ENCODE measurements at places on chromosomes 6 and 20.

DNA sequence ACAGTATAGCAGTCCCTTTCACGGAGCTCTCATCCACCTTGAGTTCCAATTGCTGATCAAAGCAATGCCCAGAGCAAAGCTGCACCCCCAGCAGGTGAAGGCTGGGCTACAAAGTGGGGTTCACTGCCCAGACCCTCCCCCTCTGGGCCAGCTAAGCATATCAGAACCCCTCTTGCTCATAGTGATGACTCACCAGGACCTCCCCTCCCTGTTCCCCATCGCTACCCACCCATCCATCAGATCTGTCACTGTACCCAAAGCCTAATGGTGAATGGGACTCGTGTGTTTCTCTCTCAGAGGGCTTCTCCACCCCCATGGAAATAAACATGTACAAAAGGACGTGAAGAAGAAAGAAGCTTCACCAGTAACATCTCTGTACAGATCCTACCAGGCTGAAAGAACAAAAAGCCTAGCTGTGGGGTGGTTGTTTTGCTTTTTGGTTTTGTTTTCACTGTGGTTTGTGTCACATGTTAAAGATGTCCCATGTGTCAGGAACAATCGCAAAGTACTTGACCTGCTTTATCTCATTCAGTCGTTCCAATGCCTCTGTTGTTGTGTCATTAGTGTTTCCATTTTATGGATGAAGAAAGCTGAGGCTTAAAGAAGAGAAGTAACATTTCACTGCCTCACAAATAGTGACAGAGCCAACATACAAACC, 518.5 kb downstream of the CD83 start:
- DNase-seq: no peak

GRCh38 chr6:49978332-49979226, 9.2 kb upstream of the DEFB113 start:
- no peak for DNase-seq

DNA sequence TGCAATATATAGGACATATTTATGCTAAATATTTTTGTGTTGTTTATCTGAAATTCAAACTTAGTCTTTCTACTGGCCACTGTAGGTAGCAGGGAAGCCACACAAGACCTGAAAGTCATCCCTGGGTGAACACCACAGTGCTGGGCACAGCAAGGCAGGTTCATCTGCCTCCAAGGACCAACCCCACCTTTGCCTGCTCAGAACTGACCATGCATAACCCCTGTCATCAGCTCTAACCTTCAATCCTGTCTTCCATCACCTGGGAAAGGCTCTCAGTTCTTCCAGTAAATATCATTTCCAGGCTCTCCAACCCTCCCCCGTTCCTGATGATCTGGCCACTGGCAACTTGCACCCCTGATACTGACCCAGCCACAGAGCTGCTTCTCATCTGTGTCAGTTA, 32.7 kb upstream of the CST7 start:
- DNase-seq: no peak

GRCh38 chr6:2971420-2972218, at the start of gene SERPINB6:
Gene SERPINB6 (minus strand): TSS chr6:2971567. CDS start chr6:2959332, 12,235 bp downstream.
- DNase-seq: no peak

DNA sequence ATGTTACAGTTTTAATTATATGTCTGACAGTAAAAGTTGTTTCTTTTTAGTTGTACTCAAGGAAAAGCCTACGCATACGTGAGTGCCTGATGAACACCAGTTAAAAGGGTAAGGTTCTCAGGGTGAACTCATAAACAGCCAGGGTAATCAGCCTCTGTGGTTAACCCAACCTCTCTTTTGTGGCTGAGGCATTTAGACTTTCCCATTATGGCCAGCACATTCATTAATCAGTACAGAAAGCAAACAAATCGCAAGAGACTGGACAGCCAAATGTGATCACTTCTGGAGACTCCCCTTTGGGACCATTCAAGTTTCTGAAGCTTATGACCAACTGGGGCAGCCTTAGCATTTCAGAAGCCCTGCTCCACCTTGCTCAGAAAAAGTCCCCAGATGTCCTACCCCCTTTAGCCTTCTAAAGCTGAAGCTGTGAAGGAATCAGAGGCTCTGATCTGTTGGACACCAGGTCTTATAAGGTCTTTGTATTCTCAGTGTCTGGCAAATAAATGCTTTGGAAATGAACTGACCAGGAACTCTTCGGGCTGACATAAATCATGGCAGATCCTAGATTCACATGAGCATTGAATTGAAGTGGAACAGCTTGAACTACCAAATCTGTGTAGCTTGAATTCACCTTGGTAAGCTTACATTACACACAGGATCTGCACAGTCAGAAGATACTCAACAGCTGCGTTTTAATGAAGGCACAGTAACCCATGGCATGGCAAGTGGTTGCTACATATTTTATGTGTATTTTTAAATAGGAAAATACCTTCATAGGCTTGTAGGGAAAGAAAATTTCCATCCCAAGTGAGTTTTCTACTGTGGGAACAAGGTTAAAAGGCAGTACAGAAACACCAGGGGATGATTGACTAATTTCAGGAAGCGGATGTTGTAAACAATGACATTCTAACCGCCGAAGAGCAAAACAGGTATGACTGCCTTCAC, 18.7 kb downstream of the IL20RA start:
- no peak for DNase-seq

DNA sequence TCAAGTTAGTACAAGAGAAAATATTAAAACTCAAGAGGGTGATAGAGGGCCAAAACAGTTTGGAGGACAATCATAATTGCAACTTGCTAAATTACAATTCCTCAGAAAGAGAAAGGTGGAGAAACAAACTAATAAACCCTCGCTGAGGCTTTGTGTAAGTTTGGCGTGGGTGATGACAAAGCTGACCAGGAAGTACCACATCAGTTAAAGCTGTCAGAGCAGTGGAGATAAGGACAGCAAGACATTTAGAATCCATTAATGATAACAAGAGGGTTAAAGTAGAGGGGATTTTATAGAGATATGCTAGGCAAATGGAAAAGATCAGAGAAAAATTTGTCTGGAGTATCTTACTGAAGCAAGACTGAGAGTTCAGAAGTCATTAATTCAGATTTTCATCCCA, 334.4 kb downstream of the TFAP2B start:
- no peak for DNase-seq

DNA sequence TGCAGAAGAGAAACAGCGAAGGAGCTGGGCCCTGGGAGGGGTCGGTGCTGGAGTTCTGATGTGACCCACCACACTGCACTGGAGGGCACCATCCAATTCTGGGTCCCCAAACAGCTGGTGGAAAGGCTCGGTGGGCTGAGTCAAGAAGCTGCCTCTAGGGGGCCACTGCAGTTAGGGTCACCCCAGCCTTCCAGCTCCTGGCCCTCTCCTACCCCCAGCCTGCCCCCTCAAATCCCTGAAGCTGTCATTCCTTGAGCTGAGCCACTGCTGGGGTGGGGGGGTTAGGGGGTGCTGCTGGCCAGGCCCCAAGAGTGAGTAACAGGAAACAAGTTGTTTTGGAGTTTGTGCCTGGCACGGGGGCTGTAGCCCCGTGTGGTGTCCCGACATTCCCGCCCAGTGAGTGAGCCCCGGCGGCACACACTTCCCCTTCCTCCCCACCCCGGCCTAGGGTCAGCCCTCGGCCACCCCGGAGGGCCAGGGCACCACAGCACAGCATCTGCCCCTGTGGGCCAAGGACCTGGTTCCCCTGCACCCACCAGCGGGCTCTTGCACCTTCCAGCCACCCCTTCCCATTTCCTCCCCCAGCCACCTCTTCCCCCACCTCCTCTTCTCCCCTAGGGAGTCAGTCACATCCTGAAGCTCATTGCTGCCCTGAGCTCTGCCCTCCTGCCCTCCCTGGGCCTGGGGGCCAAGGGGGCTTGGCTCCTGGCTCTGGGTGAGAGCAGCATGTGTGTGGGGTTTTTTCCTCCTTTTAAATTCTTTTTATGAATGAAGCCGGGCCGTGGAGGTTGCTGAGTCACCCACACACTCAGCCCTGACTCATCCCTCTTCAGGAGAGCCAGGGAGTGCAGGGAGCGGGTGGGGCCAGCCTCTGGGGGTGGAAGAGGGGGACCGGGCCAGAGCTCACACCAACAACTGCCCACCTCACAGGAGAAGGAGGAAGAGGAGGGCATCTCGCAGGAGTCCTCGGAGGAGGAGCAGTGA, 4.6 kb downstream of the SMIM29 start:
- peak; percentile 78 for DNase-seq

DNA sequence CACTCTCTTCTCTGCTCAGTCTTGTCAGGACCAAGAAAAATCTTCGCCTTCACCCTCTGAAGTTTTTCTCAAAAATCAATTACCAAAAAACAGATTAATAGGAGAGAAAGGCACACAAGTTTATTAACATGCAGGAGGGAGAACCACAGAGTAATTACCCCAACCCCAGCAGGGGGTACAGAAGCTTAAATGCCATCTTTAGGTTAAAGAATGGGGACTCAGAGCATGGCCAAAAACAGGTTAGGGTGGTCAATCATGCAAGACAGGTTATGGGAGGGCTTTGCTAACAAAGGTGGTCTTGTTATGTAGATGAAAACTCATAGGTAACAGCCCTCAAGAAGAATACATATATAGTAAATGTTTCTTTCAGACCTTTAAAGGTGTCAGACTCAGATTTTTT, 100.5 kb upstream of the BTN3A2 start:
- no peak for DNase-seq

DNA sequence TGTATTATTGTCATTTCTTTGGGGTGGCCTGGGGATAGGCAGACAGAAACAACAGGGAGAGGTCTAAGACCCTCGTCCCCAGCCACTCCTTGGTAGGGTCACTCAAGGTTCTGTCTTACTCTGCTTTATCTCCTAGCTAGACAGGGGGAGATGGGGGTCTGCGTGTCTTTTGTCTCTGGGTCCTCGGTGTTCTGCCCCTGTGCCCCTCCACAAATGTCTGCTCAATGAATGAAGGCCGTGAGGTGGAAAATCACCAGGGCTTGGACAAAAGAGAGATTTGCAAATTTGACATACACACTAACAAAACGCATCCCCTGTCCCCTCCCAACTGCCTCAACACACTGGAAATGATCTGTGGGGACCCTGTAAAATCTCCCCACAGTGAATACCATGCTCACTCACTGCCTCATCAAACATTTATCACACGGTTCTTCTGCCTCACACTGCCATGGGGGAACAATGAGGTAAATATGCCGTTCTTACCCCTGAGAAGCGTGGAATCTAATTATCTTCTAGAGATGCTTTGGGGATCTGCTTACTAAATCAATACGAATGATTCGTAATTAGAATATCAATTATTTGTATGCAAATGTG, 13.2 kb upstream of the VAPB start:
- DNase-seq: no peak

GRCh38 chr6:43009124-43009523, 4.6 kb downstream of the MEA1 start:
- DNase-seq: no peak

DNA sequence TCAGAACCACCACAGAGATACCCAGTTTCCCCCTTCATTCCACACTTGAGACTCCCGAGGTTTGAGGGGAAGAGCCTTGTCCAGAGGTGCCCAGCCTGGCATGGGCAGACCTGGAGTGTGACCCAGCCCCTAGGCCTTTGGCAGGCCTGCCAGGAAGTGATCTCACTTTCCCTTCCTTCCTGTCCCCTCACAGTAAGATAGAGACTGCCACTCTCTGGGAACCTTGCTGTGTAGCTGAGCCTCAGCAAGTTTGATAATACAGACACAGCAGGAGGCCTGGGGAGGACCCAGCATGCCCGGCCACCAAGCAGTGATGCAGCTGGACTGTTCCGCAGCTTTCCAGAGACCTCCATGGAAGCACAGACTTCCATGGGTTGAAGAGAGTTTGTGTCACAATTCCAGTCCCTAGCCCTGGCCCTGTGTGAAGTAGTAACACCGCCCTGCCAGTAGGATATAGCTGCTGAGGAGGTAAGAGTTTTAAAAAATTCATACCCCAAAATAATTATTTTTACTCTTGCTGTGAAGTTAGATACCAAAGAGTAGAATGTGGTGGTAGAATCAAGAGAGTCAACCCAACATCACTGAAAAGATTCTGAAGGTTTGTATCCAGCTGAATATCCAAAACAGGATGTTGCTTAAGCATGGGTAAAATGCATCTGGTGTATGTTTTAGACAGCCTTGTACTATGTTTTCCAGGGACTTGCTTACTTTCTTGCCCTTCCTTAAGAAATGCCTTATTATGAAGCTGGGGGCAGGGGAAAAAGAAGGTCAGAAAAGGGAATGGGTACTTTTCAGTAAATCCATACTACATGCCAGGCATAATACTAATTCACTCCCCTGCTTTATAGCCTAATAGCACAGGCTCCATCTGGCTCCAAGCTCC, 16.3 kb downstream of the PKIG start:
- no peak for DNase-seq

DNA sequence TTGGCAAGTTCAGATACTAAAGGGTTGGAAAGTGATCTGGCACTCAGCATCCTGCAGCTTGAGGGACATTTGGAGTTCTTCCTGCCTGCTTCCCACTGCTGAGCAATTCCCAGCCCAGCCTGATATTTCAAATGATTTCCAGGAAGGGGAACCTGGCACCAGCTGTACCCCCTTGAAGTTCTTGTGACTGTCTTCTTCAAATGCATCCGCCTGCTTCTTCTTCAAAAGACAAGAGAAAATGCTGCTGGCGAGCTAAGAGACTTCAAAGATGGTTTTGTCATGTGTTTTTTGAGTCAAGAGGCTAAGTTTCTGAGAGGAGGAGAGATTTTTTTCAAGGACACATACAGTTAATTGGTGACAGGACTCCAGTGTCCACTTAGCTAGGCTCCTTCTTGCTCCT, 42.6 kb upstream of the B4GALT5 start:
- DNase-seq: no peak

DNA sequence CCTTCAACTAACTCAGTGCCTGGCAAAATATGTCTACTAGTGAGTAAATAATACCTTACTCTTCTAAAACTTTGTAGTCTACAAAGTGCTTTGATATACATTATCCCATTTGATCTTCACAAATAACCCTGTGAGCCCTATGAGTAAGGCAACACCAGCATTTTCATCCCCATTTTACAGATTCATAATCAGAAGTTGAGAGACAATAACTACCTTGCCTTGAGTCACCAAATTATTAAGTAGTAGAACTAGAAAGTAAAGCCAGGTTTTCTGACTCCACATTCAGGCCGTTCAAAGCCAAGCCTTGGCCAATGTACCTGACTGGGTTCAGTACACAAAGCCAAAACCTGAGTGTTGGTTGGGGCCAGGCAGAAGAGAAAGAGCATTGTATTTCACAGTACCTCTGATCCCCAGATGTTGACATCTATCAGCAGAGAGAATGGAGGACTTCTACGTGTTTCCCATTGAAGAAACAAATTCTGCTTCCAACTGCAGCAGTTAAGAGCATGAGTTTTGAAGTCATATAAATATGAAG, 111.3 kb upstream of the LGSN start:
- DNase-seq: no peak

GRCh38 chr6:128521282-128521632, 858 bp upstream of the PTPRK start:
- DNase-seq: no peak

Measured in pulmonary artery endothelial cell (primary cell).